Uterus (tissue), 4 donors: ENCODE measurements at places on chromosomes 7 and 10. TPM values are rescaled to one million over a fixed set of nuclear protein-coding genes. Genes with fewer than 3 reads are reported as not detected.

DNA sequence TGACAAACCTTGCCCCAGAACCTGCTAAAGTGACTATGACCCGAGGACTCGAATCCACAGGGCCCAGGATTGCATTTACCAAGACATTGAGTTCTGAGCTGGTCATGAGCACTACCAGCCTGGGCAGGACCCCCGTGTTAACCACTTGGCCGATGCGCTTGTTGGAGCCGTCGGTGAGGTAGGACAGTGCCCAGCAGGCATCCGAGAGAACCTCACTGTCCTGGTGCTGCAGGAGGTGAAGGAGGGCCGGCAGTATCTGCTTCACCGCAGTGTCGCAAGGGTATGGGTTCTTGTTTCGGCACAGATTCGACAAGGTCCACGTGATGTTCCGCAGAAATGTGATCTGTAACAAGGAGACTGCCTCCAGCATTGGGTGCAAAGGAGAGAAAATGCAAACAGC is 19.7 kb downstream of the KPNA7 start:
- H3K4me3 ChIP-seq, result no peak overlapping the region
- no peak for DNase-seq
- no peaks in the 10 kb centered on the region for H3K27me3 ChIP-seq

Gene MLXIPL
- not detected for total RNA-seq

Gene OPALIN
- not detected for total RNA-seq

Gene TRIM56
- 20.0 TPM for total RNA-seq

GRCh38 chr10:5840314-5841307 is 27.4 kb upstream of the GDI2 start:
- no peak for DNase-seq
- H3K27me3 ChIP-seq, result no peaks in the 10 kb centered on the region
- H3K4me3 ChIP-seq, result no peak overlapping the region
- no peaks in the 10 kb centered on the region for H3K4me1 ChIP-seq
- no peak overlapping the region for H3K27ac ChIP-seq
- no peaks in the 10 kb centered on the region for H3K36me3 ChIP-seq

DNA sequence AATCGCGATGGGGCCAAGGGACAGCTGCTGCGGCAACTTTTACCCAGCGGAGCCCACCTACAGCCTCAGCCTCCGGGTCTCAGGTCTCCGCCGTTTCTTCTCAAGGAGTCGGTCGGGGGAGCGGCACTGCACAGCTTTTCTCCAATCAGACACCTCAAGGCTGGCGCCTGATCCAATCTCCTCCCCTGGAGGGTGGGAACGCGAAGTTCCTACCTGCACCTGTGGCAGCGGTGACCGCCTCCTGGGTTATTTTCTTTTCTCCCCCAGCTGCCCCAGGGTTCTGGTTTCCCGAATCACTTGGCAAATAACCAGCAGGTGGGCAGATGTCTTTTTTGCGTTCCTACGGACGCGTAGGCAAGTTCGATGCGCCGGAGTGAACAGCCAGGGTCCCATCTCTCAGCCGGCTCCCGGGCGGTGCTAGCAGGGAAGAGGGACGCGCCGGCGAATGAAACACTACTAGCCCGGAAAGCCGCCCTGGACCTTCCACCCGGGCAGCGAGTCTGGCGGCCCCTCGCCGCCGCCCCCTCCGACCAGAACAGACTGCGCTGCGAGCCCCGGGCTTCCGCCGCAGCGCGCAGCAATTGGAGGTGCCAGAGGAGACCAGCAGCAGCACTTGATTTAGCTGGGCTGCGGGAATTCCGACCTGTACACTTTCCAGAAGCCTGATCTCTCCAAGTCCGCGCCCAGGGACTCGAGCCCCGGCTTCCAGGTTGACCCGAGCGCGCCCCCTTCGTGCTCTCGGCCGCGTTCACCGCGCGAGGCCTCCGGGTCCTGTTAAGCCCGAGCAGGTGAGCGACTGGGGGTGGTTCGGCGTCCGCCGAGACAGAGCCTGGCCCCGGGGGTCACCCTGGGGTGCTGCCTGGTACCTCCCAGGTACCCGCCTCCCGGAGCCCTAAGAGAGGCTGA is at the start of gene PRR15:
TSS of gene PRR15 (plus strand) at position 246 of the 906 bp plus-strand sequence. CDS start 2,495 bp downstream, outside the sequence.
- no peaks in the 10 kb centered on the region for H3K4me1 ChIP-seq
- H3K27me3 ChIP-seq, result no peaks in the 10 kb centered on the region
- DNase-seq, result peak; percentile 17

DNA sequence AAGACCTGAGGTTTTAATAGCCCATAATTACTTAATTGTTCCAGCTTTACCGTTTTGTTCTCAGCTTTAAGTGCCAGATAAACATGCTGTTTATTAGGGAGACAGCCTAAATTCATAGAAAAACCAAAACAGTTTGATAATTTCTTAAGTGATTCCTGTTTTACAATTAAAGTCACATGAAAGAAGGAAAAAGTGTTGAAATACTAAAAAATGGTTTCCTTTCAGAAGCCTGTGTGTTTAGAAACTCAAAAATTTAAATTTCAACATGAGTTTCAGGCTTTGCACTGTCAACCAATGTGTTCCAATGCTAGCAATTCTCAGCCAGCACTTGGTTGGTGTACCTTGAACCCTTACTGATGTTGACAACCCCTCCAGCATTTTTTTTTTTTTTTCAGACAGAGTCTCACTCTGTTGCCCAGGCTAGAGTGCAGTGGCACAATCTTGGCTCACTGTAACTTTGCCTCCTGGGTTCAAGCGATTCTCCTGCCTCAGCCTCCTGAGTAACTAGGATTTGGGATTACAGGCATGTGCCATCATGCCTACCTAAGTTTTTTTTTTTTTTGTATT is 135.3 kb downstream of the ICA1 start:
- no peak for DNase-seq
- H3K4me3 ChIP-seq, result no peak overlapping the region
- H3K27me3 ChIP-seq, result no peaks in the 10 kb centered on the region
- H3K4me1 ChIP-seq, result no peaks in the 10 kb centered on the region
- no peak overlapping the region for H3K27ac ChIP-seq

- DNase-seq, result no peak
- H3K27me3 ChIP-seq, result no peaks in the 10 kb centered on the region
- no peak overlapping the region for H3K27ac ChIP-seq
- no peaks in the 10 kb centered on the region for H3K36me3 ChIP-seq
- no peaks in the 10 kb centered on the region for H3K4me1 ChIP-seq
- H3K4me3 ChIP-seq, result no peak overlapping the region
Measured at GRCh38 chr10:59085711-59086502, 90.5 kb upstream of the PHYHIPL start.

DNA sequence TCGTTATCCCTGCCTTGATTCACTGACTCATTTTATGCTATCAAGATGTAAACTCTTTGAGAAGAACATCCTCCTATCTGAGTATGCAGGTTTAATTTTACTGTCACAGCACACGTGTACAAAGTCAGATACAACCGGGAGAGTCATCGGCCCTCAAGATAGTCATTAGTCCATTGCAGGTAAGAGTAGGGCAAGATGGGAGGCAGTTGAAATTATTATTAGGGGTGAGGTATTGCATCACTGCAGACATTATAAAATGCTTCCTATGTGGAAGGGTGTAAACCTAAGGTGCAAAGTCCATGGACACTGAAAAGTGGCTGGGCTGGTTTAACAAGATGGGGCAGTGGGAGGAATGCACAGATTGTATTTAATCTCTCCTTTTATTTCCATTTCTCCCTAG is 113.7 kb downstream of the ARL4A start:
- H3K27ac ChIP-seq, result no peak overlapping the region
- H3K27me3 ChIP-seq, result no peaks in the 10 kb centered on the region
- DNase-seq, result no peak
- H3K4me3 ChIP-seq, result no peak overlapping the region

DNA sequence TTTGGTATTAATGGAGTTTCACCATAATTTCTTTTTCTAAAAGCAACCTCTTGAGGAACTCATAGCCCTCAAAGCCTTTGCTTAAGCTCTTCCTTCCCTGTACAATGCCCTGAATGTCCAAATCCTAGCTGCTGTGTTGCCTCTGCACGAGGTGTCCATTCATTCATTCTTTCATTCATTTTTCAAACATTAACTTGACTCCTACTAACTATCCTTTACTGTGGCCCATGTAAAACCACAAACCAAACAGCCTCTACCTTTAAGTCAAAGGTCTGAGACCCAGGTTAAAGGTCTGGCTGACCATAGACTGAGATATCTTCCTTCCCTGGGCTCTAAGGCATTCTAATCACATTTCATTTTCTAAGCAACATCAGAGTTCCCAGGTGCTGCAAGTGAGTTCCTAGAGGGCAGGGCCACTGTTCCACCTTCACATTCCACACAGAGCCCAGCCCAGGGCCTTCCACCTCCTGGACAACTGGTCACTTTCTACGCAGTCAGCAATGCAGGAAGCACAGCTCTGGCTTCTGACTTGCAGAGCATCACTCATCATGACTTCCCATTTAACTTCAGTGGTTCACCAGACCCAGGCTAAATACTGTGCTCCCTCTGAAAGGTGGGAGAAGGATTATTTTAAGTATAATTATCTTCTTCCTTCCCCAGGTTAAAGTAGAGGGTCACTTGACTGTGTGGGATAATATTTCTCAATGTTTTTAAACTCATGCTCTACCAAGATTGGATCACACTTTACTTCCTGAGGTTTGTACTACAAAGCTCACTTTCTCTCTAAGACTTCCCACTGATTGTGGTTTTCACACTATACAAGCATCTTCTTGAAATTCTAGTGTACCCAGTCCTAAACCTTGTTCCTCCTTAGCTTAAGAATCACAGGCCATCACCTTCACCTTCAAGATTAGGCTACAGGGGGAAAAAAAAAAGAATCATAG is 19.1 kb downstream of the ATXN7L1 start:
- H3K27ac ChIP-seq, result no peak overlapping the region
- H3K36me3 ChIP-seq, result no peaks in the 10 kb centered on the region
- no peak overlapping the region for H3K4me3 ChIP-seq
- no peak for DNase-seq

- H3K4me3 ChIP-seq, result peak within 1 kb of the TSS; percentile 20
- H3K4me1 ChIP-seq, result no peaks in the 10 kb centered on the region
- H3K27ac ChIP-seq, result peak within 1 kb of the TSS; percentile 84
- peak; percentile 57 for DNase-seq
- H3K36me3 ChIP-seq, result no peaks in the 10 kb centered on the region
Measured at GRCh38 chr10:86668297-86669165, at the start of gene LDB3. LDB3 (plus strand) TSS chr10:86668511; CDS start chr10:86668692, 181 bp downstream.

DNA sequence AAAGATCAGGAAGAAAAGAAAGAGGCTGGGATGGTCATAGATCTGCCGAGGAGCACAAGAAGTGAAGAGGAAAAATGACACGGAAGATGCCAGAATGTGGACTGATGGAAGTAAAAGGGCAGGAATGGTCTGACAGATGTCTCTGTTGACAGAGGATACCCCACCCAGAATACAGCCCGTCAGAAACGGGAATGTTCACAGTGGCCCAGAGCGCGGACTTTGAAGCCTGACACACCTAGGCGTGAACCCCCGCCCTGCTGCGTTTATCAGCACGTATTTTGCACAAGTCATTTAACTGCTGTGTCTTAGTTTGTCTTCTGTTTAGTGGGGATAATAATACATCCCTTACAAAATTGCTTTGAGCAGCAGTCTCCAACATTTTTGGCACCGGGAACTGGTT is 27.1 kb downstream of the AKR1B1 start:
- DNase-seq, result no peak
- no peaks in the 10 kb centered on the region for H3K36me3 ChIP-seq
- H3K4me3 ChIP-seq, result peak overlapping the region; percentile 31
- no peaks in the 10 kb centered on the region for H3K27me3 ChIP-seq
- H3K4me1 ChIP-seq, result no peaks in the 10 kb centered on the region

GRCh38 chr7:132456418-132456817 is 119.9 kb downstream of the PLXNA4 start:
- H3K4me1 ChIP-seq, result no peaks in the 10 kb centered on the region
- H3K27me3 ChIP-seq, result no peaks in the 10 kb centered on the region
- H3K4me3 ChIP-seq, result no peak overlapping the region

Gene OR2AE1
- not detected for total RNA-seq

Gene GRM3
- not detected for total RNA-seq
